ENCODE measurements at places on chromosomes 1 and 21.
A peak's percentile ranks its signal among the peaks of the same experiment; 100 is the strongest.

- no peak for DNase-seq
Measured at GRCh38 chr1:119544165-119544762, 37.3 kb downstream of the HSD3B1 start.

- no peak for DNase-seq
Measured at GRCh38 chr1:4312024-4312423, 342.4 kb upstream of the AJAP1 start.

- DNase-seq: no peak
Measured at GRCh38 chr1:157585984-157586383, 11.9 kb downstream of the FCRL4 start.

GRCh38 chr1:30704765-30705509, 18.4 kb downstream of the MATN1 start:
- DNase-seq: no peak

- DNase-seq: no peak
Measured at GRCh38 chr21:31983120-31983519, 110.3 kb downstream of the HUNK start.

DNA sequence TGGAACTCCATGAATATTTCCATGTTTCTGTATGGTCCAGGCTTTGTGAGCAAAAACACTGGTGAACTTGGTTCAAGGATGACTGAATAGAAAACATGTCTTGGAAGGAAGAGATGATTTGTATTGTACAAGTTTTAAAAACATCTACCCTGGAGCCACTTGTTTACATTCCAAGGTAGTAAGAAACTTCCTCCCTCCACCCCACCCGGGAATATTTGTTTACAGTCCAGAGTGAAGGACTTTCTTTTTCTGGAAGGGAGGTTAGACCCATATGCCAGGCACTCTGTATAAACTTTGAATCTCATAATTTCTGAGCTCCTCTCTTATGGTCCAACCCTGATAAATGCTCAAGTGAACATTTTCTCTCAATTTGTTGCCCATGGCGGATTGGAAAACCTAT, 323.3 kb upstream of the LYPLAL1 start:
- DNase-seq: no peak

DNA sequence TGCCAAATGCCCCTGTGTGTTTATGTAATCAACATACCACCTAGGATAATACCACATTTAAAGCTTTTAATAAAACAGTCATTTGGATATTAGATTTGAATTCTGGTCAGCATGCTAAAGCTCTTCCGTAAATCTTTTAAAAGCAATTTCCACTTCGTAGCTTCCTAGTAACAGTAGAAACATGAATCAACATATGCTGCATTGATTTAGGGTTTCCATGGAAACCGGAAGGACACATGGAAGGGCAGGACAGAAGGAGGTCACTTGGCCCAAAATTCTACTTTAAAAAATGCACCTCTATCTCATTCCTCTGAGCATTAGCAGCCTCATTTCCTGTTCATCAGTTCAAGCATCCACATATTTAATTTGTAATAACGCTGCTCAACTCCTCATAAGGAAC, 8.1 kb downstream of the RGS8 start:
- DNase-seq: no peak

DNA sequence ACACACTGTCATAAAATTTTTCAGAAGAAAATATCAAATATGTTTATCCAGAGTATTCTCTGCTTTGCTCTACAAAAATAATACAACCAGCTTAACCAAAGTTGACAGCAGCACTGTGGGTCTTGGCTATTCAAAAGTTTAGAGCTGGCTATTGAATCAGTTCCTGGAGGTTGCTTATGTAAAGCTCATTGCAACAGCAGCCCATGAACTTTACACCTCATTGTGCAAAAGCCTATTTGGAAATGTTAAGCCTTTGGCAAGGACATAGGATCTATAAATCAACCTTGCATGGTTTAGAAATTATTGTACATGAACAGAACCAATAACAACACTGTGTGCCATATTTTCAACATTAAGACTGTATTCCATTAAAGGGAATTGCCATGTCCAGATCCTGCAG, 714.9 kb downstream of the ADGRL2 start:
- DNase-seq: no peak

- DNase-seq: no peak
Measured at GRCh38 chr1:204149635-204150565, 1.9 kb downstream of the ETNK2 start.

DNA sequence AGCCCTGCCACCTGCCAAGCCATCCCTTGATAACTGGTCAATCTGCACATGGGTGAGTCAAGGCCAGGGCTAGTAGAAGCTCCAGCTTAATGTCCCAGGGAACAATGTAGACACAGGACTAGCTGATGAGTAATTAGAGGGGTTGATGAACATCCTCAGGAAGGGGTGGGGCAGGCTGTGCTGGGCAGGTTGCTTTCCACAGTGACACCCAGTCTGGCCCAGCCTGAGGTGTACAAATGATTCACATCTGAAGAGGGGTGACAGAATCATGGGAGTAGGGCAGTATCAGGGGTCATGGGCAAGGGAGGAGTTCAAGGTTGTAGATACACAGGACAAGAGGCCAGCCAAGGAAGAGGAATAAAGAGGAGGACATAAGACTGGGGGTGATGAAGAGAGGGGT, 4.3 kb downstream of the LPAR3 start:
- no peak for DNase-seq

GRCh38 chr1:182806015-182806678, 16.6 kb downstream of the NPL start:
- no peak for DNase-seq

- no peak for DNase-seq
Measured at GRCh38 chr1:14655385-14655784, 56.9 kb downstream of the KAZN start.

- no peak for DNase-seq
Measured at GRCh38 chr1:178999061-178999460, 26.6 kb upstream of the FAM20B start.

GRCh38 chr1:52127181-52128180, 14.4 kb upstream of the ZFYVE9 start:
- DNase-seq: no peak

DNA sequence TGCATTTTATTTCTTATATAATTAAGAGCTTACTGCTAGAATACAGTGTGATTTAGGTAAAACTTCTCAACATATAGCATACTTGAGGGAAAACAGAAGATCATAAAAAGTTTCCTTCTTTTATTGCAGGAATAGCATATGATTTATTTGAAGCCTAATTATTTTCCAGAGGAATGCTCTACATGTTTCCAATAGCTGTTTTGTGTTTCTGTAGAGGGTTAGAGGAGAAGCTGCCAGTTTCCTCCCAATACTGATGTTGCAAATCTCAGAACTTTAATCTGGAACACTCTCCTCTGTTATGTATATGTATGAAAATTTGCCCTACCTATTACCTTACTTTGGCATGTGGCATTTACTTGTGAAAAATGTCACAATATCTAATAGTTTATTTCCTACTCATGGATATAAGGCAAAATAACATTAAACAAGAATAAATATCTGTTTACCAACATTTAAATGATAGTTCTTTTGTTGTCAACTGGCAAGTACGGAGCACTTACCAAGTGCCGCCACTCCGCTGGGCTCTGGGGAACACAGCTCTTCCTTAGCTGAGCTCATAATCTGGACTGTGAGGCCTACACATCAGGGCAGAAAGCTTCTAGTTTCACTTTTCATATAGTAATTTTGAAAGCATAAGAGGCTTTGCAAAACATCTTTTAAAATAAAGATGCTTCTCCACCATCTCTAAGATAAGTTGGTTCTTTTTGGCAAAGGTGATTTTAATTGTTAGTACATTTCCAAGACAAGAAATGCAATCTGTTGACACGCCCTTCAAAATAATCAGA, 239.8 kb upstream of the C1orf105 start:
- DNase-seq: no peak

GRCh38 chr1:20982316-20982715, 194.4 kb downstream of the EIF4G3 start:
- no peak for DNase-seq

DNA sequence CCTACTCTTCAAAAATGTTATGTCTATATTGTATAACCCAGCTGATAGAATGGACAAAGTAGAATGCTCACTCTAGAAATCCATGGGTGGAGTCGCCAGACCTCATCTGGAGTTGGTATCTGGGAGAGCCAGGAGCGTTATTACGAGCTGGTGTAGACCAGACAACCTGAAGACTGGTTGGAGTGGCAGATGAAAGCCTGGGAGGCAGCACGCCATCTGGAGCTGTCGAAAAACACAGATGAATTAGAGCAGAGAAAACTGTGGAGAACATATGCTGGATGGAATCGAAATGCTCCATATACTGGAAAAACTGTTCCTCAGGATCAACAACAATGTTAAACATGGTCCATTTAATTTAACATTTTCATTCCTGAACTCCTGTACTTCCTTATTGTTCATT, 333.6 kb downstream of the KCTD3 start:
- DNase-seq: no peak

DNA sequence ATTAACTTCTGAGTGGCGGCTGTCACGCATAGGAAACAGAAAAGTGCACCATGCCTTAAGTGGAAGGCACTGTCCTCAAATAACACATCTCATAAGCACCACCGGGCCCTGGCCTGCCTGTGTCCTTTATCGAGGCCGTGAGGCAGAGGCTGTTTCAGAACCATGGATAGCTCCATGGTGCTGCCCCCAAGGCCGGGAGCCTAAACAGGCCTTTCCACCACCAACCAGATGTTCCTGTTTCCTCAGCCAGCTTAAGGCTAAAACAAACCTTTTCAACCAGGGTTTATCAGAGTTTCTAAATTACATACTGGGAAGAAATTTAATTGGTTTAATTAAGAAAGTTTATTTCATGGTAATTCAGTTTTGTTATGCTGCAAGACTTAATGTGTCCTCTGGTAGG, 114.4 kb downstream of the DMRTA2 start:
- no peak for DNase-seq

- DNase-seq: peak; percentile 60
Measured at GRCh38 chr21:33894736-33895288, 20.8 kb downstream of the ATP5PO start.

GRCh38 chr1:13725714-13726175, 25.8 kb downstream of the PRDM2 start:
- DNase-seq: no peak

GRCh38 chr1:156627313-156627880, 8.2 kb downstream of the HAPLN2 start:
- no peak for DNase-seq

GRCh38 chr1:15680561-15681348, 3.4 kb upstream of the PLEKHM2 start:
- DNase-seq: no peak

GRCh38 chr21:43928222-43929125, 63.5 kb downstream of the AGPAT3 start:
- no peak for DNase-seq

DNA sequence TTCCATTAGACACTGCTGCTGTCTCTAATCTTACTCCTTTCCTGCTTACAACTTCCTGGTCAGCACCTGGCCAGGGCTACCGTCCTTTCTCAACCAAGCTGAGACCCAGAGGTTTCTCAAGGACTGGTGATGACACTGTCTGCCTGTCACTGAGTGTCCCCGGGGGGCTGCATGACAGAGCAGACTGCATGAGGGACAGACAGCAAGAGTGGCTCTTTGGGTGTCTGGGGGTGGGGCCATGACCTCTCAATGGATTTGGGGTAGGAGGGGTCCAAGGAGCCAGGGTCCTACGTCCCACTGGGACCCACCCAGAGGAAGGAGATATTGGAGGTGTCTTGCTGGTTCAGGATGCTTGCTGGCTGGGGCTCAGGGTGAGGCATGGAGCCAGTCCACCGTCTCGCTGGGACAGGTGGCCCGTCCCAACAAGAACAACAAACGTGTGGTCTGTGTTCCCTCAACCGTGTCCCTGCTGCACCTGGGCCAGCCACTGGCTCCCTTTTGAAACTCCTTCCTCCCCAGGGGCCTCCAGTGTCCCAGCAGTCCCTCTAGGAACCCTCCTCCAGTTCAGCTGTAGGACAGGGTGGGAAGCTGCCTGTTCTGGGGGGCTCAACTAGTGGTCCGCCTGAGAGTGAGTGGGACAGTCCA, 344.6 kb upstream of the AJAP1 start:
- no peak for DNase-seq

GRCh38 chr1:192787914-192788585, 20.8 kb upstream of the RGS2 start:
- DNase-seq: no peak

GRCh38 chr1:236336084-236336483, 54.3 kb upstream of the ERO1B start:
- no peak for DNase-seq

- DNase-seq: no peak
Measured at GRCh38 chr1:181483285-181484195, at the start of gene CACNA1E. Gene CACNA1E (plus strand): TSS chr1:181483517. CDS start chr1:181483745, 228 bp downstream.

DNA sequence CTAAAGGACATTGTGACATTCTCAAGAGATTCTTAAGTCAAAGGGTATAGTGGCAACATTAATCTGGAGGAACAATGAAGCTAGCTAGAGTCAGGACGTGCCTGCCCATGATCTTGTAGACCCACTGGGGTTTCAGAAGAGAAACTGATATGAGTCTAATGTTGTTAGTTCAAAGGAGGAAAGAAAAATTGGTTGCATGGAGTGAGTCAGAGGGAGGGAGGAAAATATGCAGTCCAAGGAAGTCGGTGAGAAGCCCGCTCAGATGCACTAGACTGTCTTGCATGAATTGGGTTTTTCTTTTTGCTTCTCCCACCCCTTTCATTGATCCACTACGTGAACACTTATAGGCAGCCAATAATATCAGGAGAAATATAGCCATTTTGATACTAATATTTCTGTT, 53.8 kb upstream of the SYT14 start:
- no peak for DNase-seq

GRCh38 chr1:6461538-6462411, 4.2 kb downstream of the TNFRSF25 start:
- DNase-seq: no peak
